CD4-positive, alpha-beta T cell treated with Interleukin-1 beta for 1 hour (primary cell): ENCODE measurements at places on chromosomes 6 and 20.

- DNase-seq = no peak
Measured at GRCh38 chr6:83257791-83258190, 64.6 kb downstream of the RWDD2A start.

DNA sequence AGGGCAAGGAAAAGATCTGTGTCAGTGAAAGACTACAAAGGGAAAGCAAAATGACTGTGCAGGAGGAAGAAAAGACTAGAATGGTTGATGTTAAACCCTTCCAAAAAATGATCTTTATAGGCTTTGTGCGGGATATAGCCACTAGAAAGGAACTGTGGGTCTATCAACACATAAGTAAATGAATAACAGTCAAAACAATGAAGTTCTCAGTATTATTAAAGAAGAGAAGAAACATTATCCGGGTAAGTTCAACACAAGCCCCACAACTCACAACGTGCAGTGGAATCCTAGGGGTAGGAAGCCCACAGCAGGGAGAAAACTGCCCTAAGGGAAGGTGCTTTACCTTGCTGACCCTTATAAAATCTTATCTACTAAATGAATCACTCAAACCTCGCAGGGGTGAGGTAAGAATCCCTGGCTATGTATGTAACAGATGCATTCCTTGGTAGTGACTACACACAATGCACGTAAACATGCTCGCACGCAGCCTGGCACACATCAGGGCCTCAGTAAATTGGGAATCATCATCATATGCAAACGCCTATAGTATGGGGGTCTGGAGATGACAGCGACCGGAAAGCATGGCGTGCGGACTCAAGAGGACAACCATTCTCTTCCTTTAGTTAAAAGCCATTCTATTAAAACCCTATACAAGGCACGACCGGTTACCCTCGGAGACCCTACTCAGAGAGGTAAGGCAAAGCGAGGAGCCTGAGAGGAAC, 11.3 kb downstream of the TFAP2A start:
- DNase-seq = no peak

GRCh38 chr20:32510601-32511357, 74.4 kb downstream of the NOL4L start:
- no peak for DNase-seq

- no peak for DNase-seq
Measured at GRCh38 chr6:113067612-113068275, 720.6 kb downstream of the RFPL4B start.

DNA sequence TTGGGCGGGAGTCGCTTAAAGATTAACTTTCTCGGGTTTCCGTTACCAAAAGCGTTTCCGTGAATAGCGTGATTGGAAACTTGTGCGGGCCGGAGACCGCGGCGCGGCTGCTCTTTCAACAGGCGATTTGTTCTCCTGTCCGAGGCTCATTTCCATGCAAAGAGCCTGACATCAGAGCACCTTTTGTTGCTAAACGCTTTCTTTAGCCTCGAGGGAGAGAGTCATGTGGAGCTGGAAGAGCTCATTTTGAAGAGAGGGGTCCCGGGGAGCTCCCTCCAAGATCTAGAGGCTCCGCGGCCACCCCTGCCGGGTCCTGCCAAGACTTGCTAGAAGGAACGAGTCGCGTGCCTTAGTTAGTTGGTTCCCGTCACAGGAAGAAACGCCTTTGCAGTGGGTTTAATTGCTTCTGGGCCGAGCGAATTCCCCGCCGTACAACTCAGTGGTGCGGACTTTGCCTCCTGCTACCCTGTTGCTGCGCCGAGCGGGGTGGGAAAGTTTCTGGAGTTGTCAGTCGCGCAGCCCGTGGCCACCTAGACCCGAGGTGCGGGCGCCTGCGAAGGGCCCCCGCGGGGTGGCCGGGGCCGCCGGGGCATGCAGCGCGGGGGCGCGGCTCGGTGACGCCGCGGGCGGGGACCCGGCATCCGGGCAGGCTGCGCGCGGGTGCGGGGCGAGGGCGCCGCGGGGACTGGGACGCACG, at the start of gene SASH1:
TSS of gene SASH1 (plus strand) at position 489 of the 697 bp plus-strand sequence. CDS start 230 bp downstream, outside the sequence.
- DNase-seq = peak; percentile 3

DNA sequence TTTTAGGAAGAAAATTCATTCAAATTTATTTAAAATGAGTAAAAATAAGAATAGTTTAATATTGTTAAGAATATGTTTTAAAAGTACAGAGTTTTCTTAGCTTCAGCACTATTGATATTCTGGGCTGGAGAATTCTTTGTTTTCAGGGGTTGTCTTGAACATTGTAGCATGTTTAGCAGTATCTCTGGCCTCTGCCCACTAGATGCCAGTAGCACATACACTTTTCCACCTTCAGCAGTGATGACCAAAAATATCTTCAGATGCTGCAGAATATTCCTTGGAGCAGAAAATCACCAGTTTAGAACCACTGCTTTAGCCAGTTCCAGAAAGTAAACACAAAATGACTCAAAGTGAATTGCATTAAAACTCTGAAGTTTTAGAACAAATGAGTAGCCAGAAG, 19.4 kb upstream of the SDHAF4 start:
- peak; percentile 21 for DNase-seq

GRCh38 chr6:61809004-61809595, 476.9 kb downstream of the KHDRBS2 start:
- no peak for DNase-seq

- peak; percentile 54 for DNase-seq
Measured at GRCh38 chr6:28336284-28337120, 554 bp upstream of the ZSCAN31 start.

- no peak for DNase-seq
Measured at GRCh38 chr6:13146442-13146841, 181.9 kb downstream of the TBC1D7 start.

DNA sequence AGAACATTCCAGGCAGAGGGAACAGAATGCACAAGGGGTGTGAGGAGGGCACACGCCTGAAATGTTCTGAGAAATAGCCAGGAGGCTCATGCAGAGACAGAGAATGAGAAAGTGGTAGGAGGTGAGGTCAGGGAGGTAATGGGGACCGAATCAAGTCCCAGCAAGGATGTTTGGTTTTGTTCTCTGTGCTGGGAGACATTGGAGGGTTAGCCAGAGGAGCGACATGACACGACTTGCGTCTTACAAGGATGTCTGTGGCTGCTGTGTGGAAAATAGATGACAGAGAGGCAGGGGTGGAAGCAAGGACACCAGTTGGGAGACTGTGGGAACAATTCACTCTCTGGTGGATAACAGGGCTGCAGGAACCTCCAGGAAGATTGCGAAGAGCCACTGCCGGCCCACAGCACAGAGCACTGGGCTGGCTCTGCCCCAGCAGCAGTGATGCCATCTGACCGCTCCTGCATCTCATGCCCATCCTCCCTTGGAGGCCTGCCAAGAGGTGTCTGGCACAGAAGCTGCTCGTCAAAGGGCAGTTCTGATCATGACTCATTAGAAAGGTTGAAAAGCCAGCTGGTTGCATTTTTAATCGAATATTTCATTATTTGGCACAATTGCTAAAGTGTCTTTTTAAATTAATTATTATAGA, 57.7 kb upstream of the CD83 start:
- no peak for DNase-seq

- no peak for DNase-seq
Measured at GRCh38 chr20:21020659-21021471, 85.3 kb downstream of the LINC00237 start.

DNA sequence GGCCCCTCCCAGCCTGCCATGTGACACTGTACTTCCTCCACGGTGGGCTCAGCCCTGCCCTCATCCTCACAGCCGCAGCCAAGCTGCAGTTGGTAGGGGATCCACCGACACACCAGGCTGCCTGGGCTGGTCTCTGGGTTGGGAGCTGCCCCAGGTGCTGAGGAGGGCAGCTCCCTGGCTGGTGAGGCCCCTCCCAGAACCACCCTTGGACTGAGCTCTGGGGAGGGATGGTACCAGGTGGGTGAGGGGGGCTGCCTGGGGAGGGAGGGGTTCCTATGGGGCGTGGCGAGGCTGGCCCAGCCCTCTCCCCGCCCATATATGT, 185 bp upstream of the TNFRSF6B start:
- DNase-seq = peak; percentile 52

GRCh38 chr20:44618318-44618731, 33.2 kb downstream of the ADA start:
- peak; percentile 32 for DNase-seq

DNA sequence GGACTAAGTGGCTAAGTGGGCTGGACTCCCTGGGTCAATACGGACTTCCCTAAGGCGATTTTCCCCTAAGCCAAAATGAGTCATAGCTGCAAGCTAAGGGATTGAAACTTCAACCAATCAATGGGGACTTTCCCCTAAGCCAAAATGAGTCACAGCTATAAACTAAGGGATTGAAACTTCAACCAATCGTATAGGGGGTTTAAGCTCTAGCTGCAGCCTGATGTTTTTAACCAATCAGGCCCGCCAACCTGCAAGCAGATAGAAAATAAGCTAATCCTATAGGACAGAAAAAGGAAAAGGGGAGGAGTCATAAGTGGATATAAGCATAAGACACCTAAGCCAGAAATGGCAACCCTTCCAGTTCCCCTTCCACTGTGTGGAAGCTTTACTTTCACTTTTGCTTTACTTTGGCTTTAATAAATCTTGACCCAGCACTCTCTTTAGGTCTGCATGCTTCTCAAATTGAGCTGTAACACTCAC, 655.0 kb upstream of the HS3ST5 start:
- DNase-seq = peak; percentile 18

DNA sequence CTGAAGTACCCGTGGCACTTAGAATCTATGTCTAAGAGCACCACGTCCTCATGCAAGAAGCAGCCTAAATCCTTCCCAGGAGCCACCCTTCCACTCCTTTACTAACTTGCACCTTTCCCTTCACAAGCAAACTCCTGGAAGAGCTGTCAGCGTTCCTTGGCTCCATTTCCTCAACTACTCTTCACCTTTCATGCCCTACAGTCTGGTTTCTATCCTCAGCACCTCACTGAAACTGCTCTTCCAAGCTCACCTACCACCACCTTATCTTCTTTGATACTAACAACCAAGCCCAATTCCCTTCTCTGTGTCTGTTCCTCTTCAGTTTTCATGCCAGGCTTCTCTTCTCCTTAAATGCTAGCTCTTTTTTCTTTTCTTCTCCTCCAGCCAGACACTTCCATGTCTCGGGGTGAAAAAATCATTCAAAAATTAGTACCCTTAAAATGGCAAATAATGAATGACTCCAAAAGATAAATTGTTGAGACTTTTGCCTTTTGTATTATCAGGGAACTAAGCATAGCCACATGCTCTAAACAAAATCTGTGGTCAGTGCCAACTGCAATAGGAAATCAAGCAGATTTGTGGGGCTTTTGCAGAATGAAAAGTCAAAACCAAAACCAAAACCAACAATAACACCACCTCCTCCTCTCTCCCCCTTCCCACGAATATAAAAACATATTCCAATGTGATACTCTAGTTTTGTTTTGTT, 149.6 kb upstream of the KCNK16 start:
- no peak for DNase-seq

GRCh38 chr6:52534363-52534762, 42.5 kb downstream of the TRAM2 start:
- DNase-seq = no peak

GRCh38 chr20:61931476-61932198, 134.0 kb downstream of the TAF4 start:
- no peak for DNase-seq

GRCh38 chr20:4664691-4665360, 56.9 kb upstream of the PRND start:
- no peak for DNase-seq
